NCI-H526 (cell line): ENCODE measurements at places on chromosomes 4 and X.

DNA sequence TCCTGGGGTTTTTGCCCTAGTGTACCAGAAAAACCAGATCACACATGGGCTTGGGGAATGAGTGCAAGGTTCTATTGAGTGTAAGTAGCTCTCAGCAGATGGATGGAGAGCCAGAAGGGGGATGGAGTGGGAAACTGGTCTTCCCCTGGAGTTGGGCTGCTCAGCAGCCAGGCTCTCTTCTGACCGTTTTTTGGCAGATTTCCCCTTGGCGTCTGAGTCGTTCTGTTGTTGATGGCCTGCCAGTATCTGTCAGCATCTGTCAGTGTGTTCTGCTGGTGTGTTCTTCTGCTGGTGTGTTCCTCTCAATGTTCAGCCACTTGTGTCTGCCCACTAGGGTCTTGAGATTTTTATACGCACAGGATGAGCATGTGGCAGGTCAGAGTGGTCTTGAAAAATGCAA is 633.9 kb upstream of the CPEB2 start:
- DNase-seq, result no peak

DNA sequence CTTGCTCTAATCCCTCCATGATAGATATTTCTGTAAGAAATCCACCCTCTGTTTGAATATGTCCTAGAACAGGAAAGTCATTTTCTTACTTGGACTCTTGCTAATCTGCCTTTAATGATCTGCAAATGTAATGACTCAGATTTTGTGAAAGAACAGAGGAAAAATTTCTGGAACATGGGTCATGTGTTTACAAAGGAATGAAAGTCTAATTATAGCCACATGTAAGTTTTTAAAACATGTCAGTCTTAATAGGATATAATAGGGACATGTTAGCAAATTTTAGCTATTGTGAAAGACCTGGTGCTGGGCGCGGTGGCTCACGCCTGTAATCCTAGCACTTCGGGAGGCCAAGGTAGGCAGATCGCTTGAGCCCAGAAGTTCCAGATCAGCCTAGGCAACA is 47.6 kb downstream of the GRK4 start:
- DNase-seq, result no peak

DNA sequence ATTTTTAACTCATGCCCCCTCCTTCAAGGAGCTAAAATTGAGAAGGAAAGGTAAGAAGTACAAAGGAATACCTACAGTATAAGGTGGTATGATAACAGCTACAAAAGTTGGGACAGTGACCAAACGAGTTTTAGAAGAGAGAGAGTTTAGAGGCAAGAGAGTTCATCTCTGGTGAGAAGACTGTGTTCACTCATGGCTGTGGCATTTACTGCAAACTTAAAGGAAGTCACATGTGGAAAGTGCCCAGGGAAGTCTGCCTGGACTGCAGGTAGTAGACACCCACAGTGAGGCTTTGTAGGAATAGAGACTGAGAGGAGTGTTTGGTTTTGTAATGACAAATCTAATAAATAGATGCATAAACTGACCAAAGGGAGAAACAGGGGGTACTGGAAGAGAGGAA is 493.5 kb downstream of the IL15 start:
- DNase-seq, result no peak

DNA sequence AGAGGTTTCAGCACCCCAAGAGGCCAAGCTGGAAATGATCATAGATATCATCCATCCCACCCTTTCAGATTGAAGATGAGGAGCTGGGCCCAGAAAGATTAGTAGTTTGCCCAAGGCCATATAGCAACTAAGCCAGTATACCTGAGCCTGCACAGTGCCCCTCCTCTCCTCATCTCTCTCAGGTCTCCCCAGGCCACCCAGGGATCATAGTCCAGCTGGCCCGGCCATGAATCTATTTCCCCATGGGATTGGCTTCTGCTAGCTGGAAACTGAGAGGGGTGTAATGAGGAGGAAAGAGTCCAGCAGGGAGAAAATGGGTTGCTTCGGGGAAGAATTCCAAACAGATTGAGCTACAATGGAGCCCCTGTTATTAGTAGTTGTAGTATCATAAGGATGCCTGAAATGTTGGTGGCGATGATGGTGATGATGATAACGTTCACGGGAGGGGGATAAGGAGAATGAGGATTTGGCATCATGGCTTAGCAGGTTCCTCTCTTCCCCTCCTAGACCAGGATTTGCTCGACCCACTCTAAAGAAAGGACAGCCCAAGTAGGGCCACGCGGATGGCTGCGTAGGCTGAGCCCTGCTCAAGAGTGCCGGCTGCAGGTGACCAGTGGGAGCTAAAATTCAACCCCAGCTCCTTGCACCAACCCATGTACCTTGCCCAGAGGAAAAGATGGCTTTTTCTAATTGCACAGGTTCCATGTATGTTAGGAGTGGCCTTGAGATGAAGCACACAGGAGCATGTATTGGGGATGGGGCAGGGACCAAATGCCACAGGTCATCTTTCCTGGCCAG is 117.8 kb upstream of the PJA1 start:
- no peak for DNase-seq

GRCh38 chr4:159674241-159674640 is 571.4 kb downstream of the RAPGEF2 start:
- DNase-seq, result no peak

- no peak for DNase-seq
Observed at GRCh38 chr4:150217192-150217591, 138.9 kb downstream of the DCLK2 start.

DNA sequence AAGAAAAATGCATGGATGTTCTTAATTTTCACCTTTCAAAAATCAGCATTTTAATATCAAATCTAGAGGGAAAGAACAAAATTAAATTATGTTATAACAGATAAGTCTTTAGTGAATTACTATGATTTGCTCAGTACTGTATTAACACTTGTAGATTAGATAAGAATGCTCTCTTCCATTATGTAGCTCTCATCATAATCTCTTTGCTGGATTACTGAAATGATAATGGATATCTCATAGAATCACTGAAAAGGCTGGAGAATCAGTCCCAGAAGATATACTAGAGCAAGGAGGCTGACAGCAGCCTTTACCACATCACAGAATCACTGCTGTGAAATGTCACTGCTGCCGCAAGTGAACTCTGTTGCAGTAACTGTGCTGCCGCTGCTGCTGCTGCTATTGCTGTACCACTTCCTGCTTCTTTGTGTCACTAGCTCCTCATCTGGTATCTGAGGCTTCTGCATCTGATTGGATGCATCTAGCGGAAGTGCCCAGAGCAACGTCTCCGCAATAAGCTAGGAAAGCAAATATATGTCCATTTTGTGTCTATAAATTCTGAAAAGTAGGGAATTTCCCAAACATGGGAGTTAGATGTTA is 738.2 kb downstream of the ADGRL3 start:
- DNase-seq, result no peak

DNA sequence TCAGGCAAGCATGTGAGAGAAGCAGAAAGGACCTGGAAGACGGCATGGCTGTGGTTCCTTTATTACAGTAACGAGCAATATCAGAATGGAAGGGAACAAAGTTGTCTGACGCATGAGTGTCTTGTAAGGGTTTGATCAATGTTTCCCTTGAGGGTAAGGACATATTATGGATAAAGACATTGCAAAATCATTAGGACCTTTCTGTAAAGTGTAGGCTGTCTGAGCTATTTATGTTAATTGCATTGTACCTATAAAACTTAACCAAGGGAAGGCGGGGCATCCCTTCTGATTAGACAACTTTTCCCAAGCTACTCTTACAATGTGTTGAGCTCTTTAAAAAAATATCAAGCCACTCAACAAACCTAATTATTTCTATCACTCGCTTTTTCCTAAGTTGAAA is 112.2 kb upstream of the JADE1 start:
- DNase-seq, result no peak

- no peak for DNase-seq
Observed at GRCh38 chr4:30767147-30767845, 47.1 kb downstream of the PCDH7 start.

GRCh38 chr4:133320576-133321170 is 171.6 kb downstream of the PCDH10 start:
- peak; percentile 59 for DNase-seq

DNA sequence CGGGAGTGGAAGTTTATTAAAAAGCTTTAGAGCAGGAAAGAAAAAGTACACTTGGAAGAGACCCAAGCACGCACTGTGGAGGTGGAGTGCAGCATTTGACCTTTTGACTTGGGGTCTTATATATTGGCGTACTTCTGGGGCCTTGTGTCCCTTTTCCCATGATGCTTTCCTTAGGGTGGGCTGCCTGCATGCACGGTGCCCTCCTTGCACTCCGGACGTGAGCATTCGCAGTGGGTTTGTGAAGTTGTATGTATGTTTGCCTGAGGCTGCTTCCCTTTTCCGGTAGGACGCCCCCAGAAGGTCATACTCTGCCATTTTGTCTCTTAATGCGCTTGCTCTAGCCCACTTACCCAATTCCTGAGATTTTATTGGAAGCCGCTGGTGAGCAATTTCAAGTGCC is 39.6 kb downstream of the TRMT44 start:
- no peak for DNase-seq

GRCh38 chr4:129377131-129377845 is 281.3 kb downstream of the C4orf33 start:
- DNase-seq, result no peak

DNA sequence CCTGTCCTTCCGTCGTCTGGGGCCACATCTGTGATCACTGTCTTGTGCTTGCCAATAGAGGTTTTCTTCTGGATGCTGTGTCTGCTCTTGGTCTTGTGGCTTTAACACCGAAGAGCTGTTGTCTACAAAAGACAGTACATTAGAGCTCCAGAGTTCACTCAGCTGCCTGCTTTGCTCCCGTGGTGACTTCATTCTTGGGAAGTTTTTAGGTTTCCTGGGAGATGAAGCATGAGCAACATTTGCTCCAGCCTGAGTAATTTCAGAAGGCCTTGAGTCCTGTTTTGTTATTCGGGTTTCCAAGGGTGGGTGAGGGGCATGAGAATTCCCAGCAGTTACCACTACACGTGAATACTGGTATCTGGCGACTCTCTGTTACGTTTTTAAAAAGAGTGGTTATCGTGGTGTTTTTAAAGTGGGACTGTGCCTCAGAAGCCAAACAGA is 189.2 kb downstream of the SHROOM3 start:
- DNase-seq, result no peak

DNA sequence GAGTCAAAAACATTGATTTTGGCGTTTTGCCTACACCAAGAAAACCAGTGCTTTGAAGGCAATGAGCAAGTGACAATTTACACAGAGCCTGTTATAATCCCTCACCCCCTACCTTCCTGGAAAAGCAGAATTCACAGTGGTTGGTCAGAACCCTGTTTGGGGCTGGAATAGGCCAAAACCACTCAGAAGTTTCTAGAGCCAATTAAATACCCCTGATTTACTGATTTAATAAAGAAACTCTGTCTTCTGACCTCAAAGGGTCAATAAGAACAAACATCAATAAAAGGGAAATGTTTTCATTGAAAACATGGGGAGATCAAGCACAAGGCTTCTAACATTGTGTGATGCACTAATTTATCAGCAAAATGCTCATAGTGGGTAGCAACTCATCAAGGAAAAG is 116.3 kb downstream of the UNC5C start:
- no peak for DNase-seq

GRCh38 chrX:16075087-16075486 is 48.3 kb upstream of the GRPR start:
- DNase-seq, result no peak

DNA sequence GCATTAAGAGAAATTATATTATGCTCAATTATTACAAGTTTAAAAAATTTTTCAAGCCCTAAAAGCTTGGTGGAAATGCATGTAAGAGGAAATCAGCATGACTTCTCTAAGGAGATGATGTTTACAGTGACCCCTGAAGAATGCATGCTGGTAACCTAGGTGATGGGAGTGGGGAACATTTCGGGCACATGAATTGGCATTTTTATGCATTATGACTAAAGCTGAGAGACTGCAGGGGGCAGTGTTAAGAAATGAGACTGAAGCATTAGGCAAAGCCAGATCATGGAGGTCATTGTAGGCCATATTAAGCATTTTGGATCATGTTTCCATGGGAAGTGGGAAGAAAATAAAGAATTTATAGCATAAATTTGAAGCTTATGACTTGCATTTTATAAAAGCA is 421.3 kb downstream of the FAT4 start:
- DNase-seq, result no peak

DNA sequence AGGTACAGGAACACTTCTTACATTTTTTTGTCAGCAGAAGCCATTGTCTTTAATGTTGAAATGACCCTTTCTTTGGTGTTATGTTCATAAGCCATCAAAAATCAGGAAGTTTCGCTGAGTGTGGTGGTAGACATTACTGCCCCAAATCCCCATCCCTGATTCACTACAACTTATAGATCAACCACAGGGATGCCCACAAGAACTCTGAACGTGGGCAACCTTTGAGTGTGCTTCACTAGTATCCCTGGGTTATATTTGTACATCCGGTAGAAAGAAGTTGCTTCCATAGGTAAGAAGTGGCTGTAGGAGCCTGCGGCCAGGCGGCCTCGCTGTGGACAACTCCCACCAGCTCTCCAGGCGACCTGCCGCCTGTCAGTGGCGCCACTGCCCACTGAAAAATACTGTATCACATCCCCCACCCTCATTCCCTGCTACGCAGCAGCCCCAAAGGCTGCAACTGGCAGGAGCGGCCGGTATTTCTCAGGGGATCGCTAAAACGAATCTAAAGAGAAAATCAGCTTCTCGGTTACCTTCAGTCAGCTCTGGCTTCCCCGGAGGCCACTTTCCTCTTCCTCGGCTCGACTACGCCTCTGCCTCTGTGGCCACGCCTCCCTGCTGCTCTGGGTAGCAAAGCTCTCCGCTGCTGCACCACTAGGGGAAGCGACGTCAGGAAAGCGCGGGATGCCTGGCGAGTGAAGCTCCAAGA is 13.9 kb upstream of the ETDC start:
- peak; percentile 45 for DNase-seq

- no peak for DNase-seq
Observed at GRCh38 chr4:169335331-169335730, 64.6 kb upstream of the SH3RF1 start.

- DNase-seq, result no peak
Observed at GRCh38 chr4:181507180-181507835, 735.9 kb upstream of the TENM3 start.

DNA sequence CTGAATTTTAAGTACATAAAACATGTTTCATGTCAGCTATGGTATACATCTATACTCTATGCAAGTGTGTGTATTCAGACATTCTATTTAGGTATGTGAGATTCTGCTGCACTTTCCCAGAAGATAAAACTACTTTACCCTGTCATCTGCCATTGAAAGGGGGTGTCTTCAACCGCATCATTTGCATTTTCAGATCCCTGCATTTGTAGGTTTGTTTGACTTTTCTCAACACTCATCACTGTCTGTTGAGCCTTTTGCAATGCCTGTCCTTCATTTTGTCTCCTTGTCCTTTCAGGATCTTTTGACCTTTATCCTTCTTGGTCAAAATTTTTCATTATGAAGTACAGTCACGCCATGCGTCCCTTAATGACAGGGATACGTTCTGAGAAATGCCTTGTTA is 103.5 kb downstream of the TMA16 start:
- DNase-seq, result peak; percentile 75

GRCh38 chr4:164904941-164905340 is 28.0 kb downstream of the APELA start:
- no peak for DNase-seq

DNA sequence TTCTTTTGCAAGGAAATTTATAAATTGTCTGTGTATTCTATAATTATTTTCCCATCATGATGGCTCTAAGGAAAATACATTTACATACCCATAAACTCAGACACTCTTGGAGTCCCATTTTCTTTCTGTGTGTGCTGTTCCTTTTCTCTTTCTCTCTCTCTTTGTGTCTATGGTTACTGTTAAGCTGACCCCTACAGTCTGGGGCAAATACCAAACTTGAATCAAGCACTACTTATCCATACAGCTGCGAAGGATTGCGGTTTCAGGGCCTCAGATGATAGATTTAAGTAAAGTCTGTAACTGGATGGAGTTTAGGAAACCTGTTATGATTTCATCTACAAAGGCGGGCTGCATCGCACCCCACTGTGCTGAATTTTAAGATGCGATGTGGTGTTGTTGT is 150.2 kb downstream of the SHROOM3 start:
- no peak for DNase-seq
